Effector CD4-positive, alpha-beta T cell (primary cell): ENCODE measurements at places on chromosomes 12 and 14.

- no peak for DNase-seq
Measured at GRCh38 chr12:79521576-79521975, 169.2 kb downstream of the PAWR start.

DNA sequence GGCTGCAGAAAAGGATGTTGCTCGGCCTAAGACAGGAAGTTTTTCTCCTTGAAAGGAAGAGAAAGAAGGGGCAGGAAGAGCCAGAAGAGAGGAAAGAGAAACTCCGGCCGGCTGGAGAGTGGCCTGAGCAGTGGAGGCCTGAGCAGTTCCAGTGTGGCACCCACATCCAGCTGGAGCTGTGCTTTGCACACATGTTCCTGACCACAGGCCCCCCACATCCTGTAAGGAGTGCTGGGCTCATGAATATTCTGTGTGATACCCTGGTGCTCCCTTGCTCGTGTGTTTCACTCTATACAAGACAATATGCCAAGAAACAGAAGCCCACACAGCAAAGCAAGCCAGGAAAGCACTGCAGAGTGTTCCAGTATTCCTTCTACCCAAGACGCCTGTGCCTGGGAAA, 27.1 kb downstream of the POLE start:
- DNase-seq, result no peak

GRCh38 chr12:28460420-28461130, 270.3 kb downstream of the CCDC91 start:
- no peak for DNase-seq

GRCh38 chr12:40325349-40325960, 100.7 kb downstream of the LRRK2 start:
- no peak for DNase-seq

- no peak for DNase-seq
Measured at GRCh38 chr12:12779529-12779928, 5.9 kb upstream of the APOLD1 start.

GRCh38 chr14:85333841-85334240, 196.1 kb upstream of the FLRT2 start:
- DNase-seq, result no peak

GRCh38 chr12:66620026-66620425, 58.9 kb downstream of the GRIP1 start:
- DNase-seq, result no peak

GRCh38 chr14:35949920-35950513, 123.9 kb downstream of the BRMS1L start:
- DNase-seq, result no peak

DNA sequence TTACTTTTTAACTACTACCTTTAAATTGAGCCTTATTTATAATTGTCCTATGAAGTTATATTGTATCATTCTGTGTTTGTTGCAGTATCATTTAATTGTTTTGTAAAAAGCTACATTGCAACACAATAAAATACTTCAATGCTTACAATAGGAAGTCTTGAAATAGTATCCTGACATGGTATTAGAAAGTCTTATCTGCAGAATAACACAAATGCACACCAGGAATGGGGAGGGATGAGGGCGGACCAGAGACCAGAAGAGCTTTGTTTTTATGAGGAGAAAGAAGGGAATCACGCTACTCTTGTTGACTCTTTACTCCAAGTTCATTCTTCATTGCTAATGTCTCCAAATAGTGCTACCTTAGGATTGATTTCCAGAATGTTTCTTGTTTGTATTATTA, 120.2 kb downstream of the MON2 start:
- no peak for DNase-seq

GRCh38 chr12:102010265-102010994, 51.4 kb downstream of the WASHC3 start:
- DNase-seq, result no peak

DNA sequence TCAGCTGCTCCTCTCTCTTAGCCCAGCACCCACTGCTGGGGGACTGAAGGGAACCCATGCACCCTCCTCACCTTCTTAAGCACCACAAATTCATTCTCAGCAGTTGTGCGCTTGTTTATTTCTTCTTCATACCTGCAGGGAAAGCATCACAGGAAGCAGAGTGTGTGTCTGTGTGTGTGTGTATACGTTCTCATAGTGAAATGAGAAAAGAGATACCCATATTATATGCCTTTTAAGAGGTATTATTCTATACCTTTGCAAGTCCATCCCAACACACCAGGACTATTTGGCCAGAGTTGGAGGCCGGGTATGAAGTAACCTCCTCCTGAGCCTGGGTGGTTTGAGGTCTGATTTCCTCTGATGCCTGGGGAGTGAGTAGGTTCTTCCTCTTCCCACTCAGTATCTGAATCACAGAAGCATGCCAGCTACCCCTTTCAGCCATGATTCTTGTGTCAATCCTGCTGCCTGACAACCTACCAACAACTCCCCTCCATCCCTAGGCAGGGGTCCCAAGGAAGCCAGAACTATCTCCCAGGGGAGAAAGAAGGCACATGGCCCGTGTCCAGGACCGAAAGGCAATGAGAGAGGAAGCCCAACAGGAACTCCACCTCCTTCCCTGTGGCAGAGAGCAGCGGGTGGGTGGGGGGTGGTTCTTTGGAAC, 3.0 kb downstream of the KRT73 start:
- DNase-seq, result no peak

DNA sequence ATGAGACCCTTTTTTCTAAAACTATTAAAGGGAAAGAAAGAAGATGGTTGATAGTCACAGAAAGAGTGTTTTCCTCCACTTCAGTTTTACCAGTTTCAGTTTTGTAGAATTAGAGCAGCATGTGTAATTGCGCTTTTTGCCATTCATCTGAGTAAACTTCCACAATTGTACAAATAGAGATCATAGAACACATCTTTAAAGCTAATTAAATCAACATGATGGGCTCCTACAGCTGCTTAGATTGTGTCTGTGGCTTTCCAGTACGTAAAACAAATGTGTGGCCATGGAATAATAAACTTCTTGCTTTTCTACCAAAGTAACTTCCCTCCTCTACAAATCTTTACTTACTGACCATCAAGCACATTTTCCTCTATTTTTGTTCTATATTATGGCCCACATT, 84.2 kb upstream of the LRIG3 start:
- no peak for DNase-seq

GRCh38 chr14:74667758-74668157, 45.1 kb downstream of the AREL1 start:
- no peak for DNase-seq

GRCh38 chr14:75165586-75166391, 10.6 kb downstream of the TMED10 start:
- DNase-seq, result no peak
